Smooth muscle cell of the brain vasculature (primary cell): ENCODE measurements at places on chromosomes 4 and X.

DNA sequence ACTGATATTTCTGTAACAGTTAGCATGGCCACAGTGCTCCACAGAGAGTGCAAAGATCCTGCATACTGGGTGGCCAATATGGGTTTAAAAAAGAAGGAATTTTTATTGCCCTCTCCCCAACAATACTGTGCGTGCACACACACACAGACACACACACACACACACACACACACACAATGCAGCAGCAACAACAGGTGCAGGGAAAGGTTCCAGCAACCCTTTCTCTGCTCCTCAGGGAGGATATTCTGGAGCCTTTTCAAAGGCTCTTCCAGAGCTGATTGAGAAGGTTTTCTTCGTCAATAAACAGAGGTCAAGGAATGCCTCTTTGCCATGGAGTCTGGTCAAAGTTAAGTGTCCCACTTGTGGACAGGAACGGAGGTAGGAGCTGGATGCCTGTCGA, 84.8 kb upstream of the ZFP42 start:
- no peak for DNase-seq

GRCh38 chr4:107035819-107036583, at the start of gene DKK2:
Gene DKK2 (minus strand): TSS chr4:107036313. CDS start chr4:107035591, 722 bp downstream.
- no peak for DNase-seq

GRCh38 chr4:39730072-39730471, 32.1 kb downstream of the UBE2K start:
- no peak for DNase-seq

DNA sequence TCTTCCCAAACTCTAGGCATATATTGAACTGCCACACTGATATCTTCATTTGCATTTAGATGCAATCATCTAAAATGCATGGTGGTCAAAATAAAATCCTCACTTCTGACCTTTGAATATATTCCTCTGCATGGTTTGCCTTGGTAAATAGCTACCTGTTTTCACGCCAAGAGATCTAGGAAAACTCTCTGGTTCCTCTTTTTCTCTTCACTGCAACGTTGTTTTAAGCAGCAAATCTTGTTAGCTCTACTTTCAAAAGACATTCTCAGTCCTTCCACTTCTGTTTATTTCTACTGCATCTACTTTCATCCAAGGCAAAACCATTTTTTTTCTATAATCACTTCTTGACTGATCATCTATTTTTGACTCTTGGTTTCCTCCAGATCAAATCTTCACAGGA, 1001.6 kb upstream of the GRID2 start:
- no peak for DNase-seq

- DNase-seq = no peak
Observed at GRCh38 chrX:115400960-115401359, 111.4 kb downstream of the LUZP4 start.

GRCh38 chr4:83618431-83618830, 82.5 kb downstream of the GPAT3 start:
- DNase-seq = no peak

- no peak for DNase-seq
Observed at GRCh38 chrX:1170243-1170642, 42.2 kb downstream of the CRLF2 start.

DNA sequence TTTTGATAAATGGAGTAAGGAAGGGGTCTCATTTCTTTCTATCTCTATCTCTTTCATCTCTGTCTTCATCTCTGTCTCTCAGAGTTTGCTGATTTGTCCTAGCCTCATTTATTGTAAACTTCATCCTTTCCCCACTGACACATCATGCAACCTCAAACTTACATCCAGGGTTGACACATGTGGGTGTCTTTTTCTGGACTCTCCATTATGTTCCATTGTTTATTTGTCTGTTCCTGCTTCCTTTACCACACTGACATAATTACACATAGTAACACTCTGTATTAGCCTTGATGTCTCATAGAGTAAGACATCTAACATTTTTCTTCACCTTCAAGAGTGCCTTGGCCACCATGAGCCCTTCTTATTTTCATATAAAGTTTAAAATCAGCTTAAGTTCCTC, 8.1 kb upstream of the SRD5A3 start:
- DNase-seq = no peak

- no peak for DNase-seq
Observed at GRCh38 chr4:134936014-134936413, 734.4 kb upstream of the PABPC4L start.
